ENCODE measurements at places on chromosomes 7 and 10.

- no peak for DNase-seq
These were observed 131.5 kb downstream of the CCDC7 start for GRCh38 chr10:32577448-32577847.

DNA sequence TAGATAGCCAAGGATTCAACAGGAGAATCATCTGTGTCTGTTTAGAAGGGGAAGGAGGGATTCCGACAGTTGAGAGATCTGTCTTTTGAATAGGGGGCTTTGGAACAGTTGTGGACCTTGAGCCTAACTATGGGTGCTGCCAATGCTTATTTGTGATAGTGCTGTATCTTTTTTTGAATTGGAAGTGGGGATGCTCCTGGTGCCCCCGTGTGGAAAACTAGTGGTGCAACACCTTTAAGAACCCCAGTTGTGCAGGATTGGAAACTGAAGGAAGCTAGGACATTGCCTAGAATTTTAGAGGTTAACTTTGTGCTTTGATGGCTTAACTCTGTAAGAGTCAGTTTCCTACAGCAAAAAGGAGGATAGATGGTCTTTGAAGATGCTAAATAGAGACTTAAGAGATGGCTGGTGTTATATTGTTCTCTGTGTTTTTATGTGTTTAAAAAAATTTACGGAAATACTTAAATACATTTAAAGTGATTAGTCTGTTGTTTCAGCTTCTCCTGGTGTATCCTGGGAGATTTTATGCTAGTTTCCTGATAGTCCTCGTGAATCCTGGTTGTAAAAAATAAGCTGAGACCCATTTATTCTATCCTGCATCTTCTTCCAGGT is 69.3 kb downstream of the AP3M1 start:
- DNase-seq: peak; percentile 58

GRCh38 chr7:2661602-2662272 is 26.3 kb upstream of the AMZ1 start:
- no peak for DNase-seq

GRCh38 chr10:81876253-81877077 is 1.5 kb downstream of the NRG3 start:
- no peak for DNase-seq

DNA sequence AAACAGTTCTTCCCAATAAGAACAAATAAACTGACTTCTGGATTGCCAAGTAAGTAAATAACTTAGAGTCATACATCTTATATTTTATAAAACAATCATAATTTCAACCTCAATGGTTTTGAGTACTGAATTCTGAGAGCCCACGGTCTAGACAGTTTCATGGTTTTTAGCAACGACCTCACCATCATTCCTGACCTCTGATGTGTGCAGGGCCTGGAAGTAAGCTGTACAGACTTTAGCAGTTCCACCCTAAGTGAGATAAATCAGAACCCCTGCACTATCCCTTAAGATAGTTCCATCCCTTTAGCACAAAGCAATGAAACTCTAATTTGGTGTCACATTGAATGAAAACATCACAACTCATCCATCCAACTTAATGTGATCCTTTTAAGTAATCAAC is 86.0 kb downstream of the NEBL start:
- DNase-seq: no peak

- DNase-seq: no peak
These were observed 66.8 kb downstream of the DNAJC12 start for GRCh38 chr10:67771200-67771599.

- DNase-seq: peak; percentile 26
These were observed 181.5 kb downstream of the EXOC4 start for GRCh38 chr7:133434246-133434865.

DNA sequence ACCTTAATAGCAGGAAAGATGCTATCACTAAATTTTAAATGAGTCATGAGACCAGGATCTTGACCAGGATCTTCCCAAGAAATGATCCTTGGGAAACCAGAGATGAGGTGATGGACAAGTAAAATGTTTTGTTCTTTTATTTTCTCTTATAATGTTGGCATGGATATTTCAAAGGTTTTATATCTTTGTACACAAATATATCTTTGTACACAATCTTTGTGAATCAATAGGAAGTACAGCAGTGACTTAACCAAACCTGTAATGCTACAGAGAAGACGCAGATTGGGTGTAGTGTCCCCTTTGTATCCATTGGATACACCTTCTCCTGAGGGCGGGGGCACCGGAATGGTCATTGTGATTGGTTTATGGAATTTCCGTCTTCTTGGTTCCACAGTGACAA is 180.1 kb upstream of the CCDC6 start:
- DNase-seq: no peak

- no peak for DNase-seq
These were observed 8.1 kb upstream of the FAM107B start for GRCh38 chr10:14782691-14783363.

DNA sequence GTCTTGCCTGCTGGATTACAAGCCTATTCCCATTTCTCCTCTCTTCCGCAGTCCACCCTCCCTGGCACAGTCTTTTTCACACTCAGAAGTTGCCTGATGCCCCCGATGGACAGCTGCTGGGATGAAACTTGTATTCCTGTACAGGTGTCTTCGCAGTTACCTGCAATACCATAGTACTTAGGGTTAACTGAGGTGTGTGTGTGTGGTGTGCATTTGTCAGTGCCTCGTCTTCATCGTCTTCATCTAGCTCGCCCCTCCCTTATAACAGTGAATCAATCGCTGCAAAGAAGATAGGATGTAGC is 11.0 kb downstream of the NXPH1 start:
- DNase-seq: no peak
